ENCODE measurements at places on chromosomes 5 and 9.

GRCh38 chr5:1460054-1460682, 14.9 kb upstream of the SLC6A3 start:
- no peak for DNase-seq

- DNase-seq = no peak
These were observed 10.7 kb downstream of the OR2V1 start for GRCh38 chr5:181120306-181120705.

DNA sequence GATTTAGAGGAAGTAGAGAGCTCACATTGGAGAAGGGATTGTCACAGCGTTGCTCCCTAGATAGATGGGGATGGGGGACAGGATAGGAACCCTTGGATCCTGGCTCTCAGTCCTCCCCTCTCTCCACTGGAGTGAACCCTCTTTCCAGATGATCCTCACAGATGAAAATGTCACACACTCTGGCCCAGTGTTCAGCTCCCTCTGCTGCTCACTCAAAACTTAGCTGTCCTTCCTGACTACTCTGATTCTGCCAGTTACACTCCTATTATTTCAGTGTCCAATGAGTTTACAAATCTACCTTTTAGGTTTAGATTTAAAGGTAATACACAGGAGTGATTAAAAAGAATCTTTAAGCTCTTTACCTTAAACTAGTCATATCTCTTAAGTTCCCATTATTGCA, 5.8 kb upstream of the SPINK7 start:
- no peak for DNase-seq

- no peak for DNase-seq
These were observed 40.5 kb upstream of the LRRC14B start for GRCh38 chr5:150746-151145.

- DNase-seq = peak; percentile 29
These were observed 149.6 kb downstream of the ZNF608 start for GRCh38 chr5:124596595-124597421.

GRCh38 chr5:176671890-176672747, 24.8 kb downstream of the TSPAN17 start:
- DNase-seq = no peak

DNA sequence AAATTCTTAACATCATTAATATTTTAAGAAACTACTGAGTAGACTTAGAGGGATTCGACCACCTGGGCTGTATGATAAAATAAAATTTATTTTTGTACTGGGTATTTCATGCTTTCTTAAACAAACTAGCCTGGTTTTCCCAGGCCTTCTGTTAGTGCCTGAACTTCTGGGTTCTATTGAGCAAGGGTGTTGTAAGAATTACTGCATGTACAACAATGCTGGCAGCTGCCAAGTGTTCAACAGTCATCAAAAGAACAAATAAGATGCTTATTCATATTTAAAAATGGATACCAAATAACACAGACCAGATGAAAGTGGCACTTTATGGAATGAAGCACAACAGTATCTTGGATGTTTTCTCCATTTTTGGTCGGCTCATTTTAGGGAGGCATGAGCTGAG, 123.2 kb upstream of the FBXL7 start:
- no peak for DNase-seq

DNA sequence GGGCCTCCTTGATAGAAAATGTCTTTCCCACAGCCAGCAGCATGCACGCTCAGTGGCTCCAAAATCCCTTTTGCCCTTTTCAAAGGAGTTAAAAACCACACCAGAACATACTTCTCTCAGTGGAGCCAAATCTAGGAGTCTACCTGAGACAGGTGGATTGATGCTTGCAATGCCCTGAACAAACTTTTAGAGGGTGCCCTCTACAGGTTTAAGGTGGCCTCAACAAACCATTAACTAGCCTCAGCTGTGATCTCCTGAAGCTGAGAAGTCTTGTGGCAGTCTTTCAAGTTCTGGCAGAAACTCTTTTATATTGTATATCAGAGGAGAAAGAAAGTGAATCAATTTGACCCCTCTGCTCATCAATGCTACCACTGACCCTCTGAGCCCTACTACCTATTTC, 125.4 kb downstream of the MED27 start:
- no peak for DNase-seq

- no peak for DNase-seq
These were observed 3.4 kb downstream of the ASS1 start for GRCh38 chr9:130448035-130448624.
